ENCODE measurements at places on chromosomes 12 and 14.

DNA sequence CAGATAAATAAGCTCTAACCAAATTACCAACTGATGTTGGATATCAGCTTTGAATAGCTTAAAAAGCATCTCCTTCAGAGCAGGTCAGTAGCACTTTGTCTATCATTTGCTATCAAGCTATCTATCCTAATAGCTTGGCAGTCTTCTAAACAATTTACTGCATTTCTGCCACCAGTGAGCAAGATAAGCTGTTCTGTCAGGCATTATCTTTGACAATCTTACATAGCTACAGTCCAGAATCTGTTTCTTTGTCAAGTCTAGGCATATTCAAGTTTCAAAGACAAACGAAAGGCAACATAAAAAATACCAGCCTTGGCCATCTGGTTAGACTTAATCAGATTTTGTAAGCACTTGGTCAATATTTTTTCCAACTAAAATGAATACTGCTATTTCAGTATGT lies 5.6 kb downstream of the ARMH4 start:
- no peak for DNase-seq

DNA sequence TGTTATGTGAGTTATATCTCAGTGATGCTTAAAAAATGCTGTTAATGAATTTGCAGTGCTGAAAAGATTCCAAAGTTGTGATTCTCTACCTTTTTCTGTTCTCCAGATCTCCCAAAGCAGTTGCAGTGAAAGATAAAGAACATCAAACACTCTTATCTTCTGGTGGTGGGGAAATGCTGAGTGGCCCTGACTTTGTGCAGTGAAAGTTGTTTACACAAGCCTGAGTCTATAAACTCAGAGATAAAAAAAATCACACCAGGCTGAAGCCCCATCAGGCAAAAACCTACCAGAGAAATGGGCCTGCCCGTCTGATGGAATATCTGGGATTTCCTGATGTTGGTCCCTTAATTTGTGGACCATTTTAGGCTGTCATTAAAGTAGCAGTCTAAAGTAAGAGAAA lies 46.1 kb downstream of the RASSF3 start:
- DNase-seq = no peak

DNA sequence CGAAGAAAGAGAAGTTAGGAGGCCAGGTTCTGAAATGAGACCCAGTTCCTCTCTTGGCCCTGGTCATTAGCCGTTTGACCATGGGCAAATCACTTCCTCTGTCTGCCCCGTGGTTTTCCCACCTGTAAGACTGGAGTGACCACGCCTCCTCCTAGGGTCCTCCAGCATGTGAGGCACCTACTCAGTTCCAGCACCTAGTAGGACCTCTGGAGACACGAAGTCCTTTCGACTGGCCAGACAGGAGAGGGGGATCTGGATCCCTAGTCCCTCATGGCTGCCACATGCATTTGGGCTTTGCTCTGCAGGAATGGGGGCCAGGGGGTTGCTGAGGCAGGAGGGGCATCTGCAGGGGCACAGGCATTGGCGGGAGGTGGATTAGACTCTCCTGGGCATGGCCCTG lies 16.3 kb downstream of the TRPV4 start:
- DNase-seq = no peak

GRCh38 chr12:93085383-93086287 lies 156.5 kb upstream of the EEA1 start:
- DNase-seq = no peak

DNA sequence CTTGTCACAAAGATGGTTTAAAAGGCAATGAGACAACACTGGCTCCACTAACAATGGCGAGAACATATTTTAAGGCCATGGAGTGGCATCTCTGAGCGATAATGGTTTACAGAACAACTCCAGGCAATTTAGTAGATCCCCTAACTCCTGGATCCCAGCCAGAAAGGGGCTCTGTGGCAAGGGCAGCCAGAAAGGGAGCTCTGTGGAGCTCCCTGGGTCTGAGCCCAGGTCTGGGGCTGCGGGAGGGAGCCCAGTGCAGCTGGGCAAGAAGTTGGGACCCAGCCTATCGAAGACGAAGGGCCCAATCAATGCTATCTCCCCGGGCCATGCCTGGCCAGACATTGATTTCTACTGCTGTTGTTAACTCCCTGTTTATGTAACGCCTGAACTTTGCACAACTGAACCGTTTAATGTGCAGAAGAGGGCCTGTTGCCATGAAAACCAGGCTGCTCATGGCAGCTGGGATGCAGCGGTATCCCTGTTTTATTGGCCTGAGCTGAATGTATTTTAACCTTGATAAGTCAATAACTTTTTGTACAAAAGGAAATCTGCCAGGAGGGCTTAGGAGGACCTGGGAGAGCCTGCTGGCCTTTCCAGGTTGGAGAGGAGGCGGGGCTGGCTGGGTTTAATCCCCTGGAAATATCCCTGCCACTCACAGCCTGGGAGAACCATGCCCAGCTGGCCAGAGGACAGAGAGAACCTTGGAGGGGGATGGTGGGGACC lies 6.7 kb upstream of the FAM222A start:
- no peak for DNase-seq

- no peak for DNase-seq
Observed at GRCh38 chr14:75306927-75307699, 28.5 kb downstream of the FOS start.

- DNase-seq = no peak
Observed at GRCh38 chr14:58944343-58944967, 244.0 kb upstream of the DAAM1 start.
